Right renal pelvis (tissue), 4 donors: ENCODE measurements at places on chromosomes 7 and 10. TPM values are rescaled to one million over a fixed set of nuclear protein-coding genes. Genes with fewer than 3 reads are reported as not detected.

Gene NCF1
- 1.6 TPM for polyA plus RNA-seq

Gene PLEKHS1
- 0.04 TPM for polyA plus RNA-seq

Gene ALOX5
- polyA plus RNA-seq: 5.5 TPM

Gene EVX1
- polyA plus RNA-seq: not detected

Gene COBL
- polyA plus RNA-seq: 16.9 TPM

Gene PLXDC2
- polyA plus RNA-seq: 41.6 TPM

Gene FAM25C
- not detected for polyA plus RNA-seq

Gene PRSS2
- not detected for polyA plus RNA-seq

Gene PTPRN2
- polyA plus RNA-seq: 8.5 TPM

Gene EPHA1
- 17.2 TPM for polyA plus RNA-seq

Gene GPR37
- polyA plus RNA-seq: 1.8 TPM

Gene CHST15
- polyA plus RNA-seq: 23.5 TPM
